ENCODE measurements at places on chromosomes 1 and 21.

GRCh38 chr1:160264795-160265307 lies 2.5 kb upstream of the DCAF8 start:
- DNase-seq = no peak

DNA sequence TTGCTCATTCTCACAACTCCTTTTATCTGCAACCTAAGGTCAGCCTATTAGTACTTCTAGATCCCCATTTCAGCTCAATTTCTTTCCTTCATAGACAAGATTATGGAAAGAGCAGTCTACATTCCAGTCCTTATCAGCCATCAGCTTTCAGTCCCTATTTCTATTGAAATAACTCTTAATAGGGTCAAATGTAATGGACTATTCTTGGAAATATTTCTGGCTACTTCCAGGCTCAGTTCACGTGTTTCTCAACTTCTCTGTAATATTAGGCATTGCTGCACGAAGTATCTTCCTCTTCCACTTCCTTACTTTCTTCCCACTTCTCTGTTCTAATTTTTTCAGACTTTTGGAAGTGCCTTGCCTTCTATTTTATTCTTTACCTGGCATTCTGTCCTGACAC lies 232.9 kb upstream of the USP25 start:
- no peak for DNase-seq

GRCh38 chr21:44550807-44551206 lies 498 bp downstream of the KRTAP10-2 start:
- DNase-seq = no peak

GRCh38 chr1:217946511-217946910 lies 315.4 kb downstream of the SPATA17 start:
- DNase-seq = no peak

DNA sequence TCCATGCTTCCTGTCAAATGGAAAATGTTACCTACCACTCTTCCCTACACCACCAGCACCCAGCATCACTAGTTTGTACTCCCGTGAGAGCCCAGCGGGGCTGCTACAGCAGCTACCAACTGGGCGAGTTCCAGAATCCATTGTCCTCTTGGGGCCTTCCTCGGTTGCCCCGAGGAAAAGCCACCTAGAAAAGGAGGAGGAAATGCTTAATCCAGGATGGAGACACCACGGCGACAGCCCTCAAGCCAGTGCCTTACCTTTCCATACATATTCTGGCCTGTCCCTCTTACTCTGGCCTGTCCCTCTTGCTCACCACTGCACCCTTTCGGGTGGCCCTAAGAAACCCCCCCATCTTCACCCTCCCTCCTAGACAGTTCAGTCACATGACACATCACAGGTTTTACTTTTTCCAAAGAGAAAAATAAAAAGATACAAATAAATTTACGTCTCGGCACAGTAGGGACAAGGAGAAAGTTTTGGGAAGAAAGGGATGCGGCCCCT lies 478 bp downstream of the RIT1 start:
- DNase-seq = no peak
